ENCODE measurements at places on chromosomes 12 and 14. TPM values are rescaled to one million over a fixed set of nuclear protein-coding genes. Genes with fewer than 3 reads are reported as not detected.

GRCh38 chr12:113524495-113524894 lies 52.8 kb upstream of the LHX5 start:
- DNase-seq, result no peak

DNA sequence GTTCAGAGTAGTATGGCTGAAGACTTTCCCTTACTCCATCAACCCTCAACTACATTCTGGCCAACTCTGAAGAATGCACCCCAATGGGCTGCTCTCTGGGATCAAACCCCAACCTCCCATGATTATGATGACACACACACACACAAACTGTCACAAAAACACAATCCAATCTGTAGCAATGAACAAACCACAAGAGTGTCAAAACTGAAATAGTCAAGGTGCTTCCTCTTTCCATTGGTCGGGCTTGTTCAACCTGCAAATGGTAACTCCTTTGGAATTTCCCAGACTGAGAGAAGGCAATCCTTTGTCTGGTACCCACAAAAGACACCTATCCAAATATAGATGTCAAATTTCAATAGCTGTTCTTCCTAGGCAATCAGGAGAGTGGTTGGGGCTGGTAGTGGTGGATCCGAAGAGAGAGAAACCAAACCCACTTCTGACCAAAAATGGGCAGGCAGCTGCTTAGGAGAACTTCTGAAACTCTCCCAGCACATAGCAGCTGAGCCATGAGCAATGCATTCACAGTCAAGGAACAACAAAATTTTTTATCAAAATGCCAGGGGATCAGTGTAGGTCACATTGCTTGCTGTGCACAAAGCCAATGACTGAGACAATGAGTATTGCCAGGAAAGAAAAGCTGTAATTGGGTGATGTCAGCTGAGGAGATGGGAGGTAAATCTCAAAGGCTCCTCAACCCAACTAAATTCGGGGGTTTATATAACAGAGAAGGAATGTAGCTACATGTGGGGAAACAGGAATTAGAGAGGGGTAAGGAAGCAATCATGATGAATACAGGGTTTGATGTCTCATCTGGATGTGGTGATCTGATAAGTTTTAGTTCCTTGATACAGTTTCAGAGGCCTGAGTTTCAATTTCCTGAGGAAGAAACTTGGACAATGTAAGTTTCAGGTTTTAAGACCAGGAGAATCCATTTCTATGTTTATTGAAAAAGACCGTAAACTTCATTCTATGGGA lies 191.4 kb downstream of the KITLG start:
- no peak for DNase-seq

DNA sequence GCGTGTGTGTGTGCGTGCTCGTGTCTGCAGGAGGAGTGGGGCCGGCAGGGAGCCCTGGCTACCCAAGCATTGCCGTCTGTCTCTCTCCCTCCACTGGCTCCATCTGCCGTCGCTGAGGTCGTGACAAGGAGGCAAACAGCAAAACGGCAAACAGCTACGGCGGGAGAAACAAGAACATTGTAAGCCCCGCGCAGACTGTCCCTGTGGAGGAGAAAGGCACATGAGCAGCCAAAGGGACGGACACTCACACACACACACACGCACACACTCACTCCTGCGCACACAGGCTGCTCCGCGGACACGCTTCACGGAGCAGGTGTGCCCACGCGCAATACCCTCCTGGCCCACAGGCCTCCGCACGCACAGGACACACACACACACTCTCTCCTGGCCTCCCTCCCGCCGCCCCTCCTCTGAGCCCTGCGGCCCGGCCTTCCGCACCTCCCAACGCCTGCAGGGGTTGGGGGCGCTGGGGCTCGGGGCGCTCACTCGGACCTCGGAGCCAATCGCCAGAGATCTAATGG lies 905 bp downstream of the CISTR start:
- DNase-seq, result no peak

GRCh38 chr14:104135904-104136471 lies 2.4 kb upstream of the KIF26A start:
- DNase-seq, result no peak

DNA sequence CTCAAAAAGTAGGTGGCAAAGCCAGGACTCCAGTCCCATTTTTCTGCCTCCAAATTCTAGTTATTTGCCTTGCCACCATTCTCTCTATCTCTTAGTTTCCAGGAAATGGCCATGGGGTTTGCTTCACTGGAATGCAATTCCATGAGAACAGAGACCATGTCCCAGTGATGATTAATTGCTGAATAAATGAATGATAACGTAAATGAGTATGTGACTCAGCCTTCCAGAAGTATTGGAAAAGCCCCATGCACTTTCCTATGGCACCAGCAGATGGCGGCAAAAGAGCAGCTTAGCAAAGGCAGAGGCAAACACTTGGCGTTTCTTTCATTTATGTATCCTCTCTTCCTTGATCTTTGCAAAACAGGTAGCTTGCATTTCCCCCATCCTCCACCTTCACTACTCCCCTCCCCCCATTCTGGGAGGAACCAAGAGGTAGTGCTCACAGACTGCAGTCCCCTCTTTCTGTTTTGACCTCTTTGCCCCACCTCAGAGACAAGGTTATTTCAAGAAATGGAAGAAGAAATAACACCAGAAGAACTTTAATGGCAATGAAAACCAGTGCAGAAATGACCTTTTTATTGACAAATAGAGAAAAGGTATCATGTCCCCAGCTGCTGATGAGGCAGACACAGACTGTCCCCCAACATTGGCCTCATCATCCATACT lies 21.3 kb downstream of the TBX3 start:
- peak; percentile 67 for DNase-seq

GRCh38 chr14:70811050-70811449 lies 1.7 kb upstream of the MAP3K9 start:
- DNase-seq, result no peak

- no peak for DNase-seq
Observed at GRCh38 chr12:73180734-73181133, 908.6 kb downstream of the TRHDE start.

GRCh38 chr12:88638966-88639760 lies 58.9 kb upstream of the KITLG start:
- DNase-seq, result no peak

DNA sequence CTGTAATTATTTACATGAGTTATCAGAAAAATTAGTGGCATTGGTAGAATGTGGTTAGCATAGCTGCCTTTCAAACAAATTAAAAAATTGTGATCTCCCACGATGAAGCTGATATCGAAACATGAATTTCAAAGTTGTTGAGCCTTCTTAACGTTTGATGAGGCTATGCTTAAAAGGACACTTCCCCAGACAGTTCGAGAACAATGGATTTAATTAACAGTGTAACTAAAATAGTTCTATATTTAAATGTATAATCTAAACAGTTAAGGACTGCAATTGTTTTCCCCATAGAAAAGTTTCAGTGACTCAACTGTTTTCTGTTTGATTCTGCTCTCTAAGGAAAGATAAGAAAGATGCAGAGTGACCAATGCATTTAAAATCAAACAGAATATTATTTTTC lies 1.6 kb downstream of the CLEC2B start:
- DNase-seq, result no peak

GRCh38 chr12:114944736-114945135 lies 260.8 kb upstream of the TBX3 start:
- DNase-seq, result no peak

- DNase-seq, result no peak
Observed at GRCh38 chr12:28975564-28976340, 173.3 kb upstream of the FAR2 start.

- no peak for DNase-seq
Observed at GRCh38 chr12:82097877-82098276, 260.3 kb downstream of the CCDC59 start.

DNA sequence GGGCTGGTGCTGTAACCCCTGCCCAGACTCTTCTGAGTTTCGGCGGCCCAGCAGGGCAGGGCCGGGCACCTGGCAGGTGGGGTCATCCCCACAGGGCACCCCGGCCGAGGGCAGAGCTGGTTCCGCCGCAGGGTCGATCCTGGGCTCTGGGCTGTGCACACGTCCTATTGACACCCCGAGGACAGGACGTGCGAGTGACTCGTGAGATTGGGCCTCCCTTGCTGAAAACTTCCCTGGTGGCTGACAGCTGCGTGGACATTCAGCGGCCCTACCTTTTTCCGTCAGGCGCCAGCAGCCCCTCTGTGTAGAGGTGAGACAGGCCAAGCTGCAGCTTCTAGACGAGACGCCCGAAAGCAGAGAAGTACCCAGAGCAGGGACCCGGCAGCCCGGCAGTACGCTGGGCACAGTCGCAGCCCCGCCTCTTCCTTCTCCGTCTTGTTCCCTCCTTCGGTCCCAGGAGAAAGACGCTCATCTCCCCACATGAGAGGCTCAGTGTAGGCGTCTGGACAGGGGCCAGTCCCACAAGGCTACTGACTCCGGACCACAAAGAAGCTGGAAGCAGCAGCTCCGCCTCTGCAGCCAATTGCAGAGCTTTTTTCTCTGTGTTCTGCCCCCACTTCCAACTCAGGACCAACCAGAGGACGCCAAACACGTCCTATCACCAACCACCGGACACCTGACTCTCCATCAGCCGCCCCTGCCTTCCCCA lies at the start of gene LRCOL1:
Gene LRCOL1 (minus strand): TSS at position 532 of the 709 bp plus-strand sequence. CDS start 4,331 bp downstream, outside the sequence.
- DNase-seq, result no peak

- no peak for DNase-seq
Observed at GRCh38 chr12:78118486-78118885, 287.8 kb downstream of the NAV3 start.

- DNase-seq, result no peak
Observed at GRCh38 chr12:59027199-59027598, 106.9 kb upstream of the LRIG3 start.

DNA sequence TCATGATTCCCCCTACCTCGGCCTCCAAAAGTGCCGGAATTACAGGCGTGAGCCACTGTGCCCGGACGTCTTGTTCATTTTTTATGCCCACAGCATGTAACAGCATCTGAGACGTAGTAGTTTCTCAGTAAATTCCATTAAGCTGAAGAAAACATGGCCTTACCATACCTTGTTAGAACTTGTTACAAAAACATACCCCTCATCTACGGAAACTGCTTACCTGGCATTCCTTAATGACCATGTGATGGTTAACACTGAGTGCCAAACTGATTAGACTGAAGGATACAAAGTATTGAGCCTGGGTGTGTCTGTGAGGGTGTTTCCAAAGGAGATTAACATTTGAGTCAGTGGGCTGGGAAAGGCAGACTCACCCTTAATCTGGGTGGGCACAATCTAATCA lies 186.8 kb downstream of the CEP128 start:
- no peak for DNase-seq

DNA sequence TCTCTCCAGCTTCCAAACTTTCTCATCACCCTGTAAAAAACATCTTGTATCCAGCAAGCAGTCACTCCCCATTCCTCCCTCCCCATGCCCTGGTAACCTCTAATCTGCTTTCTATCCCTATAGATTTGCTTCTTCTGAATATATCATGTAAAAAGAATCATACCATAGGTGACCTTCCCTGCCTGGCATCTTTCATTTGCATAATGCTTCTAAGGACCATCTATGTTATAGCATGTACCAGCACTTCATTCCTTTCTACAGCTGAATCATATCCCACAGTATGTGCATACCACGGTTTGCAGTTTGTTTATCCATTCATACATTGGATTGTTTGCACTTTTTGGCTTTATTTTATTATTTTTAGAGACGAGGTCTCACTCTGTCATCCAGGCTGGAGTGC lies 22.9 kb upstream of the VPS37B start:
- DNase-seq, result no peak

- DNase-seq, result peak; percentile 84
Observed at GRCh38 chr12:115597157-115597712, 680.3 kb downstream of the MED13L start.

DNA sequence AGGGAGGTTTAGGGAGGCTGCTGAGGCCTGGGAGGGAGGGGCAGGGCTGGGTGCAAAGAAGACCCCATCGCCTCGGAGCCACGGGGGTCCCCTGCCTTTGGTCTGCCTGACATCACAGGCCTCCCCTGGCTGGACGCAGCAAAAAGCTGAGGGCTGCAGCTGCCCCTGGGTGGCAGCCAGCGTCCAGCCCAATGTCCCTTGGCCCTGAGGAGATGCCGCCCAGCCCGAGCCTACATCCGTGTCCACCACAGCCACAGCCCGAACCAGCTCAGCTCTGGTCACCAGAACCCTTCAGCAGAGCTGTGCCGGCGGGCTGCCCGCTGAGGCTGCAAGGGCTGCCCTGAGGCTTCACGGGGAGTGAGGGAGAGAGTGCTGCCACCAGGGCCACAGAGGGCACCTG lies 1.9 kb downstream of the NUDT14 start:
- no peak for DNase-seq

Gene LRRC10
- not detected for total RNA-seq

Gene PTCSC3
- total RNA-seq, result not detected

Gene ZNF839
- total RNA-seq, result 5.0 TPM

Gene FAM186B
- total RNA-seq, result 3.8 TPM

Gene ADAM21
- 0.88 TPM for total RNA-seq

Gene AICDA
- total RNA-seq, result not detected

Gene CCDC196
- not detected for total RNA-seq
